ENCODE measurements at places on chromosomes 16 and 17. TPM values are rescaled to one million over a fixed set of nuclear protein-coding genes. Genes with fewer than 3 reads are reported as not detected.

The TNFRSF13B gene
- not detected for total RNA-seq

The PSME3IP1 gene
- 52.2 TPM for total RNA-seq

DNA sequence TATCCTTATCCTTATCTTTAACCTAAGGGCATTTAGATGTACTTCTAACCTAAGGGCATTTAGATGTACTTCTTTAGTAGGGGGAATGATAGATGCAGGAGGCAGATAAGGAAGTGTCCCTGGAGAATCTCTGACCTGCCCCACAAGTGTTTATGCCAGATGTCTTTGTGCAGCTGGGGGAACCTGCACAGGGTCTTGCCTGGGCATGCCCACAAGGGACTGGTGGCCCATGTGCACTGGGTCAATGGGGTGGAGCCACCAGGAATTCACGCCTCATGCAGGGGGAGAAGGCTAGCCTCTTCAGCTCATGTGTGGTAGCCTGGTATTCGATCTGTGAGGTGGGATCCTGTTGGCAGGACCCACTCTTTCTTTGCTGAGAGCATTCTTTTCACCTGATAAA is 38.0 kb downstream of the CA10 start:
- DNase-seq: no peak
- no peaks in the 10 kb centered on the region for H3K4me1 ChIP-seq
- H3K4me3 ChIP-seq: no peak overlapping the region

- no peak overlapping the region for H3K27ac ChIP-seq
- no peaks in the 10 kb centered on the region for H3K27me3 ChIP-seq
- no peak overlapping the region for H3K4me3 ChIP-seq
- H3K36me3 ChIP-seq: no peaks in the 10 kb centered on the region
These were observed 22.1 kb downstream of the TMC7 start for GRCh38 chr16:19005561-19006445.

The TP53TG3D gene
- not detected for total RNA-seq

DNA sequence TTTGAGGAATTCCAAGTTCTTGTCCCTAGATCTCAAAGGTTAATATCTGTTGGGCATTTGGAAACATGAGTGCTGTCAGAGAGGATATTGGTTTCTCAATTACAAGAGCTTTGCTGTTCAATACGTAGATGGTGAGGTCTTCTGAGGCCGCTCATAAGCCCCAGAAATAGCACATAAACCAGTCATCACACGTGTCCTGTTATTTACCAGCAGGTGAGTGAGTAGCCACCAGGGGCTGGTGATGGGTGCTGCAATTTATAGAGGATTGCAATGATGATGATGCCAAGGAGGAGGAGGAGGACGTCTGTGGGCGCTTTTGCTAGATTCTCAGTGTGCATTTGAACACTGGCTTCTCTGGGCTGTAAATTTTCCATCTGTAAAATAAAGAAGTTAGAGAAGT is 89.0 kb downstream of the SALL1 start:
- H3K4me1 ChIP-seq: no peaks in the 10 kb centered on the region
- peaks cover 2% of the 10 kb centered on the region for H3K27me3 ChIP-seq
- no peaks in the 10 kb centered on the region for H3K36me3 ChIP-seq
- DNase-seq: no peak

DNA sequence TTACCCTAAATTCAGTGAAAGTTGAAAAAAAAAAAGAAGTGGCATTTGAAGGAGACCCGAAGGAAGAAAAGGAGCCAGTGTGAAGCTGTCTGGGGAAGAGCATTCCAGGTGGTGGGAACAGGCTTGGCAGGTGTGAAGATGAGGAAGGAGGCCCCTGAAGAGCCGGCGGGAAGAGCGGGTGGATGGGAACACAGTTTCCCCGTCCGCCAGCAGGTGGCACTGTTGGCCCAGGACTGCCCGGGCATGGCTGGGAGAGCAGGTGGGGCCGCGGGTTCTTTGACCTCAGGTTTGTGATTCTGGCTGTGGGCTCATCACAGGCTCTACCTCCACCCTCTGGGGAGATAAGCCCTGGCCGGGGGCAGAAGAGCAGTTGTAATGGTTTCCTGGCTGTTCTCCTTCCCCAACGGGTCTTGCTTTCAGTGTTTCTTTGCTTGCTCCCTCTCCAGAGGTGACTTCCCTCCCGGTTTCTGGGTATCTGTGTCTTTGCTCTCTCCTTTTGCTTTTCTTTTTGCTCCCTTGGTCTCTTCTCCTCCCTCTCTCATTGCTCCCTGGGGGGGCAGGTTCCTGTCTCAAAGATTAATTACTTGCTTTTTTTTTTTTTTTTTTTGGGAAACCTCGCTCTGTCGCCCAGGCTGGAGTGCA is 32.3 kb downstream of the RAP1GAP2 start:
- peak; percentile 19 for DNase-seq
- H3K4me1 ChIP-seq: no peaks in the 10 kb centered on the region
- H3K4me3 ChIP-seq: no peak overlapping the region
- H3K36me3 ChIP-seq: no peaks in the 10 kb centered on the region

The MAP2K3 gene
- total RNA-seq: 23.5 TPM

DNA sequence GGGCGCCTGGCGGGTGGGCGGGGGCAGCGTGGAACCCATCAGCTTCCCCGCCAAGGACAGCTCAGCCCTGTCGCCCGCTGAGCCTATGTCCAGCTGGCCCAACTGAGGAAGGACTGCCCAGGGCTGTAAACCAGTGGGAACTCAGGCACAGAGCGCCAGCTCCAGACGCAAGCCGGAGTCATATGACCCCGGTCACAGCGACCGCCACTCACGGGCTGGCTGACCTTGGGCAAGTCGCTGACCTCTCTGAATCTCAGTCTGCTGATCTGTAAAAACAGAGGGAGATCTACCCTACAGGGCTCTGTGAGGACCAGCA is 170.0 kb downstream of the C16orf78 start:
- peaks cover 2% of the 10 kb centered on the region for H3K27me3 ChIP-seq
- no peak overlapping the region for H3K4me3 ChIP-seq
- no peaks in the 10 kb centered on the region for H3K4me1 ChIP-seq
- DNase-seq: no peak
- H3K27ac ChIP-seq: no peak overlapping the region

- H3K27ac ChIP-seq: 0 out of 2 replicates have a peak overlapping the region, but pooled peaks have one; percentile 4
- peaks cover 45% of the 10 kb centered on the region for H3K36me3 ChIP-seq
- H3K4me1 ChIP-seq: peaks cover 26% of the 10 kb centered on the region
- no peaks in the 10 kb centered on the region for H3K27me3 ChIP-seq
These were observed 13.9 kb downstream of the SNN start for GRCh38 chr16:11681976-11682654.

GRCh38 chr17:4733073-4733531 is 1.9 kb downstream of the MED11 start:
- no peaks in the 10 kb centered on the region for H3K4me1 ChIP-seq
- no peak overlapping the region for H3K4me3 ChIP-seq
- no peak for DNase-seq
- H3K36me3 ChIP-seq: no peaks in the 10 kb centered on the region
- peaks cover 4% of the 10 kb centered on the region for H3K27me3 ChIP-seq

DNA sequence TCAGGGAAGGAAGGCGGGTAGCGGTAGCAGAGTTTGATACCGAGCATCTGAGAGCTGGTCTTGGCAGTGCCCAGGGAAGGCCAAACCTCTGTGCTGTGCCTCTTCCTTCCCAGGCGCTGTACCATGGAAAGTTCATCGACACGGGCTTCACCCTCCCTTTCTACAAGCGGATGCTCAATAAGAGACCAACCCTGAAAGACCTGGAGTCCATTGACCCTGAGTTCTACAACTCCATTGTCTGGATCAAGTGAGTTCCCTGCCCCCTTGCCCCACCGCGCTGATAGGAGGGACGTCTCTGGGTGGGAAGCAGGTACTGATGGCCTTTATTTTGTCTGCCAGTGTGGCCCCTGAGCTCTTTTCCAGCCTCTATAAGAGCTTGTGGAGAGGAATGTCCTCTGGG is 15.4 kb upstream of the CLEC18A start:
- H3K27ac ChIP-seq: no peak overlapping the region
- no peaks in the 10 kb centered on the region for H3K27me3 ChIP-seq
- H3K4me3 ChIP-seq: no peak overlapping the region
- no peaks in the 10 kb centered on the region for H3K4me1 ChIP-seq

- no peak overlapping the region for H3K27ac ChIP-seq
- peak; percentile 18 for DNase-seq
- peaks cover 17% of the 10 kb centered on the region for H3K36me3 ChIP-seq
- H3K4me1 ChIP-seq: peaks cover 11% of the 10 kb centered on the region
- H3K4me3 ChIP-seq: no peak overlapping the region
These were observed 16.3 kb downstream of the PRPSAP1 start for GRCh38 chr17:76337413-76337777.

- H3K27me3 ChIP-seq: no peaks in the 10 kb centered on the region
- no peaks in the 10 kb centered on the region for H3K36me3 ChIP-seq
- no peak overlapping the region for H3K4me3 ChIP-seq
- no peaks in the 10 kb centered on the region for H3K4me1 ChIP-seq
These were observed 128.4 kb downstream of the HAPSTR1 start for GRCh38 chr16:9219813-9220212.

DNA sequence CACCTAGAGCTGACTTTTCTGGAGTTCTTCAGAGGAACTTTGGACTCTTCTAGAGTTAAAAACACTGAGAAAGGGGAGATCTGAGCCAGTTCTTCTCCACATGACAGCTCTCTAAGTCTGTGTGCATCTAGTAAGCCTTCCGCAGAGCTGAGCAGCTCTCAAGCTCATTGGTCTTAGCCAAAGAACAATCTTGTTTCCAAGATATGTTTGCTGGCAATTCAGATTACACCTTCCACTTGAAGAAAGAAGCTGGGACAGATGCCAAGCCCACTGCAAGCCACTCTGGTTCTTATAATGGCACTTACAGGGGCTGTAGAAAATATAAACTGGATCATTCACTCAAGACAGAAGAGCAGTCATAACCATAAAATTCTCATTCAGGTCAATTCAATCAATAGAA is 134.1 kb upstream of the TOX3 start:
- no peaks in the 10 kb centered on the region for H3K4me1 ChIP-seq
- H3K27me3 ChIP-seq: no peaks in the 10 kb centered on the region
- H3K27ac ChIP-seq: no peak overlapping the region
- H3K4me3 ChIP-seq: no peak overlapping the region

The DBNDD1 gene
- 3.1 TPM for total RNA-seq

DNA sequence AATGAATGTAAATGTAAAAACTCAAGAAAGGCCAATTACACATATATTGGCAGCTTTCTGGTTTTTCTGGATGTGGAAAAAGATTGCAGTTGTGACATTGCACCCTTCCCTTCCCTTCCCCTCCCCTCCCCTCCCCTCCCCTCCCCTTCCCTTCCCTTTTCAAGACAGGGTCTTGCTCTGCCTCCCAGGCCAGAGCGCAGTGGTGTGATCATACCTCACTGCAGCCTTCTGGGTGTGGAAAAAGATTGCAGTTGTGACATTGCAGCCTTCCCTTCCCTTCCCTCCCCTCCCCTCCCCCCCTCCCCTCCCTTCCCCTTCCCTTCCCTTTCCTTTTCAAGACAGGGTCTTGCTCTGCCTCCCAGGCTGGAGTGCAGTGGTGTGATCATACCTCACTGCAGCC is 41.7 kb downstream of the PIK3R5 start:
- H3K27ac ChIP-seq: no peak overlapping the region
- no peaks in the 10 kb centered on the region for H3K27me3 ChIP-seq
- H3K36me3 ChIP-seq: no peaks in the 10 kb centered on the region
- H3K4me3 ChIP-seq: no peak overlapping the region

All from IMR-90 (cell line).